ENCODE measurements at places on chromosomes 12 and 14. TPM values are rescaled to one million over a fixed set of nuclear protein-coding genes. Genes with fewer than 3 reads are reported as not detected.

Gene VTI1B
- 75.7 TPM for total RNA-seq

Gene TMEM132D
- not detected for total RNA-seq

Gene SLC6A12
- not detected for total RNA-seq

Gene ZNF84
- total RNA-seq = 26.4 TPM

Gene NCAPD2
- total RNA-seq = 52.2 TPM

Gene CBLN3
- total RNA-seq = 1.3 TPM

Gene ANKRD33
- total RNA-seq = 0.09 TPM

Gene DPF3
- total RNA-seq = 18.5 TPM

Gene A2M
- total RNA-seq = 31.1 TPM

Gene DIO2
- total RNA-seq = 2.7 TPM

Gene SHMT2
- 202 TPM for total RNA-seq

Gene ZDHHC22
- total RNA-seq = not detected

Gene B4GALNT3
- not detected for total RNA-seq

Gene RD3L
- not detected for total RNA-seq

Gene CCDC196
- not detected for total RNA-seq

Gene P2RX7
- total RNA-seq = 0.72 TPM

Gene YARS2
- total RNA-seq = 39.4 TPM

Gene E2F7
- 9.8 TPM for total RNA-seq

Gene GPR135
- total RNA-seq = 0.72 TPM

Gene ANKS1B
- 0.09 TPM for total RNA-seq

Gene HOXC12
- not detected for total RNA-seq

Gene HOTAIR
- not detected for total RNA-seq

Gene KRT79
- 0.28 TPM for total RNA-seq

Gene NPAS3
- total RNA-seq = 0.09 TPM

Gene LMO3
- total RNA-seq = under 0.01 TPM

Gene ARHGAP9
- not detected for total RNA-seq

Gene SIX6
- total RNA-seq = not detected

Gene KIF5A
- under 0.01 TPM for total RNA-seq

Gene CLEC1B
- total RNA-seq = not detected

Gene DYNLL1
- total RNA-seq = 337 TPM

Gene WSCD2
- not detected for total RNA-seq

Gene FAM186B
- total RNA-seq = 0.09 TPM

Gene NID2
- total RNA-seq = 14.2 TPM

Gene GYS2
- total RNA-seq = not detected

Gene GNS
- total RNA-seq = 174 TPM

Gene MSI1
- not detected for total RNA-seq

Gene GLT1D1
- total RNA-seq = not detected

Gene RNASE7
- not detected for total RNA-seq

Gene FOS
- total RNA-seq = 3.8 TPM

Gene KRT6B
- under 0.01 TPM for total RNA-seq

Gene TAS2R42
- total RNA-seq = not detected

Gene LRIG3
- 67.8 TPM for total RNA-seq

Gene TEX52
- total RNA-seq = not detected

Gene SAMD4A
- 45.9 TPM for total RNA-seq

Gene BCL2L2
- total RNA-seq = 12.1 TPM

Gene KCNK10
- not detected for total RNA-seq

Gene CCDC197
- not detected for total RNA-seq

Gene PLEK2
- 13.1 TPM for total RNA-seq

All from endothelial cell of coronary artery (primary cell).